ENCODE measurements at places on chromosomes 3 and 15.

- DNase-seq, result no peak
Observed at GRCh38 chr3:128906031-128906803, 26.8 kb downstream of the ACAD9 start.

DNA sequence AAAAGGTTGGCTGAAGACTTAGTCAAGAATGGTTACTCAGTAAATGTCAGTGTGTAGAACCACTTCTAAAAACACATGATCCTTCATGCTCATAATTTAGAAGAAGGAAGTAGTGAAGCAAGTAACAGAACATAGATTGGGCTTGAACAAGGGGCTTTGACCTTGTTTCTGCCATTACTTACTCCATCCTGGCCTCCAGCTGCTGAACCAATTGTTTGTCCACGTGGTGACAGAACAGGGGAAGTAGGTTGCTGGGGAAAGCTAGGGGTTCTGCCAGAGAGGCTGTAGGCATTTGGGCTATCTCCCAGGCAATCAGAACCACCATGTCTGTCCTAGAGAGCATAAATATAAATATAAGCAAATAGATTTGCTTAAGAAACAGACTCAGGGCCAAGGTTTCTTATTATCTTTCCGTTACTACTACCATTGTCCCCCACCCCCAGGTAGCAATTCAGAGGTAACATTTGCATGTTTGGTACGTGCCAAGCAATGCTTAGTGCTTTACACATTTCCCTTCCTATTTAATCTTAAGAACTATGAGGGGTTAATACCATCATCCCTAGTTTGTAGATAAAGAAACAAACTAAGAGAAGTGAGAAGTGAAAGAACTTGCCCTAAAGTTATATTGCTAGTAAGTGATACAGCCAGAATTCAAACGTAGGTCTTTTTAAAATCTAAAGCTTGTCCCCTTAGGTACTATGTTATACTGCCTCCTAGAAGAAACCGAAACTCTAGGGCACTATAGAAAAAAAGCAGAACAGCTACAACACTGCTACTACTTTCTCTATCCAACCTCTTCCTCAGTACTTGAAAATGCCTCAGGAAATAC is 3.0 kb upstream of the SPG11 start:
- DNase-seq, result no peak

DNA sequence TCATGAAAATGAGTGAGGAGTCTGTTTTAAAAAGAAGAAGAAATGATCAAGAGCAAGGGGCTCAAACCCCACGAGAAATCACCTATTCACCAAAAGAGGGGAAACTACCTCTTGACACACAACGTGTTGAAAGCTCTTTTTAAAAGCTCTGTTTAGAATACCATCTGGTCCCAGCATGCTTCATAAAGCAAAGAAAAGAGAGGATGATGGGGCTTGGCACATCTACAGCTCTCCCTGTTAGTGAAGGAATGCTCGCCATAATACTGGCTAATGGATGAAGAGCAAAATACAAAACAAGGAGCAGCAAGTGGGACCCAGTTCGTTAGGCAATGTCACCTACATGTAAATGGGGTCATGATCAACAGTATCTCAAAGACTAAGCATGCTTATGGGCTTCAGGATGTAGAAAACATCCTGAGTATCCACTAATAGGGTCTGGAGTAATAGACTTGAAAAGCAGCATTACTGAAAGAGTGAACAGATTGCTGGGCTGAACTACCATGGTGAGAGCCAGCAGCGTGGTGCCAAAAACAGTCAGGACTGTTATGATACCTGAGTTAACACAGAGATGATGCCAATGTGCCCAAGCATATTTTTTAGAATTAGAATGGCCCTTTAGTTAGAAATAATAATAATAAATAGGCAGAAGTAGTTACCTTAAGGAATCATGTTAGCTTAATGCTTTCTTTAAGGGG is 159.7 kb upstream of the POU1F1 start:
- no peak for DNase-seq

DNA sequence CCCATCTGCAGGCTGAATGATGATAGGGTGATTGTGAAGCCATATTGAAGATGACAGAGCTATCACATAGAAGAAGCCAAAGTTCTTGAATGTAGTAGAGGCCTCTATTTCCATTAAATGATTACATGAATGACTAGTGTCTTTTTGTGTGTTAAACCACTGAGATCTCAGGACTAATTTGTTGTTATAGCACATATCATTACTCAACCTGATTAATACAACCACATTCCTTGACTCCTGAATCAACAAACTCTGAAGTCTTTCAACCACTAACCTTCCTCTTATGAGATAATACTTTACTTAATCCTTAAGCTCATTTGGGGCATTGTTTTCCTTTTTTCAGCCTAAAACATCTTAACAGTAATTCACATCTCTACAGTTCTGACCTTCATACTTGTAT is 564.5 kb upstream of the ADAMTS9 start:
- DNase-seq, result no peak

DNA sequence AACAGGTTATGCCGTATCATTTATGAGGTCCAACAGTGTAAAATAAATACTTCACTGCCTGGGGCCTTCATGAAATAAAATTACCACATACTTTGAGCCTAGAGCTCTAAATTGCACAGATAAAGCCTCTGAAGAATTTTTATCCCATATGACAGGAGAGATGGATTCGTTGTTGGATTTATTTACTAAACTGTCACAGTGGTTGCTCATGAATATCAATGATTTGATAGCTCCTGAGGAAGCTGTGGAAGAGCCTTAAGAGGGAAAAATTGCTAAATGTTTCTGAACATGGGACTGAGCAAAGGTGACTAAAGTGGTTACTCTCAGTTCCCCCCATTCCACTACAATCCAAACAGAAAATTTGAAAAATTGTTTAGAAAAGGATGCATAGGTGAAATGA is 558.9 kb upstream of the IL12A start:
- DNase-seq, result no peak

- peak; percentile 7 for DNase-seq
Observed at GRCh38 chr3:37741644-37742043, 120.0 kb upstream of the CTDSPL start.

GRCh38 chr3:25527336-25527735 is 99.3 kb downstream of the RARB start:
- DNase-seq, result no peak

DNA sequence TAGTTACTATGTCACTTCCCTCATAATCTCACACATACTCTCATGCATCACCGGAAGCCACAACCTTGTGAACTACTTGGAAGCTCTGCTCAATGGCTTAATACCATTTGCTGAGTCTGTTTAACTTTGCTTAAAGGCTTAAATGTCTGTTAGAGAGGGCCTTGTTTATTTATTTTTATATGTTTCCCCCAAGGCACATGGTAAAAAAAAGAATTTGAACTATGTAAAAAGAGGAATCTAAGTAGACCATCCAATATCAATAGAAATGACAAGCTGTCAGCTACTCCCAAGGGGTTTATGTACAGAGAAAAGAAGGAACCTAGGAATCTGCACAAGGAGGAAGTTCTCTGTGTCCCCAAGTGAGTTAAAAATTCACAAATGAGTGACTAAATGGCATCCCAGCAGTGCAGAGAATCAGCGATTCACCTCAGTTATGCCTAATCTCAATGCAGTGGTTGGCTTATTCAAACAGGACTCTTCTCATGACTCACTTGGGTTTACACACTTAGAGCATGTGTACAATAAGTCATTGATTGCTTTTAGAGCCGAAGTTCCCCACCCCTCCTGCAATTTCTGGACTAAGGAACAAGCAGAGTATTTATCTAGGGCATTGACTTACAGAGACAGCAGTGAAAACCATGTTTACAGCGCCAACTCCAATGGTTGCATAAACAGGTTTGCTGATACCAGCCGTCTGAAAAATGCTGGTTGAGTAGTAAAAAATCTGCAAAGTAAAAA is 24.4 kb downstream of the SLC2A2 start:
- DNase-seq, result no peak

DNA sequence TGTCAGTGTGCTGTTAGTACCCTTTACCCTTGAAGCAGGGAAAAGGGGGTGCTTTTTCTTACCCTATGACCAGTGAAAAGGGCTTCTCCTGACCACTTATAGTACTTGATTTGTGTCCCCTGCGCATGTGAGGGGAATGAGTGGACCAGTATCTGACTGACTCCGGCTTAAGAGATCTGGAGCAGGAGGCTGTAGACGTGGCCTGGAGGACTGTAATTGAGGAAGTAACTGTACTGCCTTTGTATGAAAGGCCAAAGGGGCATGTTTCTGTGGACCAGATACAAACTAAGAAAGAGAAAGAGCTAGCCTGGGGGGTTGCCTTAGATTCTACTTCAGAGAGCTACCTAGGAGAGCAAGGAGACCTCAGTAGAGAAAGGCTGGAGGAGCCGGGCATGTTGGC is 89.9 kb upstream of the TBL1XR1 start:
- no peak for DNase-seq

DNA sequence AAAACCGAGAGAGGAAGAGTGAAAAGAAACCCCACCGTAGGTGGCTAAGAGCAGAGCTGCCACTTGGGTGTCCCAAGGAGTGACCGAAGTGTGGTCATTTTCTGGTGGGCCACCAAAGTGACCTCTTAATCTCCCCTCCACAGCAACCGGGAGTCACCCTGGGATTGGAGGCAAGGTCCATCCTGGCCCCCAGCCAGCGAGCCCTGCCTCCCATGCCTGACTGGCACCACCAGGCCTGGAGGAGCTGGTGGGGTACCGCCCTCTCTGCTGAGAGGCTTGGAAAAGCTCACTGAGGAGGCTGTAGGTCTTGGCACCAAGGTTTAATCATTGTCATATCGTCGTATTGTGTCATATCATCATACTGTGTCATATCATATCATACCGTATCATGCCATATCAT is 74.0 kb upstream of the TRPM1 start:
- DNase-seq, result no peak

- no peak for DNase-seq
Observed at GRCh38 chr3:104066658-104067057, 1300.1 kb upstream of the ALCAM start.
